ENCODE measurements at places on chromosomes 6 and 20.

GRCh38 chr6:100366419-100366818, 98.3 kb downstream of the SIM1 start:
- no peak for DNase-seq

DNA sequence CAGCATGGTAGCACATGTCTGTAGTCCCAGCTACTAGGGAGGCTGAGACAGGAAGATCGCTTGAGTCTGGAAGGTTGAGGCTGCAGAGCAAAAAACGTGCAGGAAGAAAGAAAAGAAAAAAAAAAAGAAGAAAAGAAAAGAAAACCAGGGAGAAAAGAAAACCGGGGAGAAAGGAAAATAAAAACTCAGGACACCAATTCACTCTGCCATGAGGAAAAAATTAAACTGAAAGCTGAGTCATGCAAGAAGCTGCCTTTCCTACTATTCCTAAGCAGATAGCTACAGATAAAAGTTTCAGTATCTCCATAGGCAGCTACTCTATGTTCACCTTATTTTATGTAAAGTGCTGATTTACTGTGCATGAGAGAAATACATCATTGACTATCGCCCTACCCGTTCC, 10.5 kb downstream of the PTGIS start:
- no peak for DNase-seq

DNA sequence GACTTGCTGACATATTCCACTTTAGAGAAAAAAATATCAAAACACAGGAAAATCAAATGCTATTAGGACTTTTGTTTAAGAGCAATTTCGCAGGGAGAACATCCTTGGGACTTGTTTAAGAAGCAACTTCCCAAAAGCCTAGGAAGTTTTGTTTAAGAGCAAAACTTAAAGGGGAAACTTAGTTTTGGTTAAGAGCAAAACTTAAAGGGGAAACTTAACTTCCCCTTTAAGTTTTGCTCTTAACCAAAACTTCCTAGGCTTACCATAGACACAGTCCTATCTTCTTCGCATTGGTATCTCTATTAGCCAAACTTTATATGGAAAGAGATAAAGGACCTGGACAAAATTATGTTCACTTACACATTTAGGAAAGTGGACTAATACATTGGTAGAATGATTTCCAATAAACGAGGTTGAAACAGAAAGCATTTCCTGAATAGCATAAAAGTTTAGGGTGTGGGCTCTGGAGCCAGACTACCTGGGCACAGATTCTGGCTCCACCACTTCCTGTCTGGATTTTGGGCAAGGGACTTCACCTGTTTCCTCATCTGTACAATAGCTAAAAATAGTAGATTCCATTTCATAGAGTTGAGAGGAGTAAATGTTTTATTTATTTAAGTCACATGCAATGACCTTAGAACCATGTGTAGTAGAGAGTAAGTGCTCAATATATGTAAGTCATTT, 15.7 kb downstream of the PAQR8 start:
- no peak for DNase-seq

DNA sequence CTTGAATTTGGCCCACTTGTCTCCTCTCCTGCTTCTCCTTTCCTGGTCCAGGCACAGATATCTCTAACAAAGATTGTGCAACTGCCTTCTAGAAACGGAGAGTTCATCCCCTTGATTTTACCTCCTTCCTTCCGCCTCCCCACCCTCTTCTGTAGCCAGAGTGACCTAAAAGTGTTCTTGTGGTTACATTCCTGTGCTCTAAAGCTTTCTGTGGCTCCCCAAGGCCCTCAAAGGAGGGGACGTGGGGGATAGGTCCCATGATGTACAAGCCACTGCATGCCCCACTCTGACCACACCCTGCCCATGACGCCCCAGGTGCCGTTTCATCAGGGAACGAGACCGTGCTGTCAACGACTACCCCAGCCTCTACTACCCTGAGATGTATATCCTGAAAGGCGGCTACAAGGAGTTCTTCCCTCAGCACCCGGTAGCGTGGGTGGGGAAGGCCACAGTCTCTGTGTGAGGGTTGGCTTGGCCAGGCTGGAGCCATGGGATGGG, 8.2 kb downstream of the CDC25B start:
- no peak for DNase-seq

DNA sequence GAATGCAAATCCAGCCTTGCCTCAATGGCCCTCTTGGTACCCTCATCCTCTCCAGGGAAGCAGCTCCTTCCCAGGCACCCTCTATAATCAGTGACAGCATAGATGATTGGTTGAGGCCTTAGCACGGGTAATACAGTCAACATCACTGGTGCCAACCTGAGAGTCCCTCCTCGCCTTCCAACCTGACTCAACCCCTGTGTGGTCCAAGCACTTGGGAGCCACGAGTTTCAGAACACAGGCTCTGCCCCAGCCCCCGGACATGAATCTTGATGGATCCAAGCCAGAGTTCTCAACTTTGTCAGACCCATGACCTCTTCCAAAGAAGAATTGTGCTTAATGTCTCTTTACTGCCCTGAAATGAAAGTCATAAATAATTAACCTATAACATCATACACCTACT, 213.9 kb downstream of the PREX1 start:
- DNase-seq: no peak

GRCh38 chr6:52953911-52954839, 40.9 kb downstream of the GSTA4 start:
- DNase-seq: no peak

DNA sequence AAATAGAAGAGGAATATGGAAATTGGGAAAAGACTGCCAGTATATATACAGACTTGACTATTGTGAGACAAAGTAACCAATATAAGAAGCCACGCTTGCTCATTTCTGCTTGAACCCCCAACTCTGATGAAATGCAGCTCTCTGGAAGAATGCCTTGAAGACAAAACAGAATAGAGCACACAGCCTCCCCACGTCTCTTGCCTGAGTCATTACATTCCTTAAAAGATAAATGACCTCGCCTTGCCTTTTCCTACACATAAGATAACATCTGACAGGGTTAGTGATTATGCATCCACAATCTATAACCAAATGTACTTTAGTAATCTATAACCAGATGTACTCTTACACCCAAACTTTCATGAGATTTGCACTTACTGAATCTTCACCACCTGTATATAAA, 141.1 kb upstream of the EEF1E1 start:
- DNase-seq: no peak

DNA sequence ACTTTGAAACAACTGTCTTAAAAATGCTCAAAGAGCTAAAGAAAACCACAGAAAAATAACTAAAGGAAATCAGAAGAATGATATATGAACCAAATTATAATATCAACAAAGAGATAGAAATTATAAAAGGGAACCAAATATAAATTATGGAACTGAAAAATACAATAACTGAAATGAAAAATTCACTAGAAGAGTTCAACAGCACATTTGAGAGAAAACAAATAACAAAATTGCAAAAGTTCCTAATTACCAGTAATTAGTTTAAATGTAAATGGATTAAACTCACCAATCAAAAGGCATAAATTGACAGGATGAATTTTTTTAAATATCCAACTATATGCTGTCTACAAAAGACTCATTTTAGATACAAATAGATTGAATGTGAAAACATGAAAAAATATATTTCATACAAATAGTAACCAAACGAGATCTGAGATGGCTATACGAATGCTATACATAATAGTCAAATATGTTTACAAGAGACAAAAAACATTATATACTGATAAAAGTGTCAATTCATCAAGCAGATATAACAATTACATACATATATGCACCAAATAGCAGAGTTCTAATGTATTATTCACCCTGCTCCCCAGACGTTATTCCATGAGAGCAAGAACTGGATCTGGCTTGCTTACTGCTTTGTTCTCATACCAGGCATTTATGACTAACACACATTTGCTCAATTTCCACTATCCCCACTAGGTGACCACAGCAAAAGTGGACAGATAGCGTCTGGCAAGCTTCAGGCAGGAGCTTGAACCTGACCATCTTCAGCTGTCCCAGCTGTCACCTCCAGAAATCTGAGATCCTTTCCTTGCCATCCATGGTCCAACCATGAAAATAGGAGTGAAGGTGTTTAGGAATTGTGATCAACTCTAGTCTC, 72.4 kb upstream of the SIRPA start:
- DNase-seq: no peak

DNA sequence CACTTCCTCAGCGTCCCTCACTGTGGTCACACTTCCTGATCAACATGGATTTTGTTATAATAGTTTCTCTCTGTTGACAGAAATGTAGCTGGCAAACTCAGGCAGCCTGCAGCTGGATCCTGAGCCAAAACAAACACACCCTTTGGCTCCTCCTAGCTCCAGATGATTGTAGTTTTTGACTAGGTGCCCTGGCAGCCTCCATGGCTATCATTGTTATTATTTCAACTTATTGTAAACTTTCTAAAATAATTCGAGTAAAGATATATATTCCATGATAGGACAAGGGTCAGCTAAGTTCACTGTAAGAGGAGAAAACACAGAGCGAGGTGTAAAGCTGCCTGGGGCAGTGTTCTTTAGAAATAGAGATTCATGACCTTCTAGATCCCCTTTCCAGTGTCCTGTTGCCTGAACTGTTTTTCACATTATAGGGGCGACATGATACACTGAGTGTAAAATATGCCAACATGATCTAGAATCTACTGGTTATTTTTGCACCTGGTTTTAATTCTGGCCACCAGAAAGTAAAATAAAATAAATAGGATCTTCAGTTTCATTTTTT, 98.2 kb upstream of the HDGFL1 start:
- DNase-seq: no peak

- no peak for DNase-seq
These were observed 168.5 kb downstream of the MYLK4 start for GRCh38 chr6:2582268-2582667.

DNA sequence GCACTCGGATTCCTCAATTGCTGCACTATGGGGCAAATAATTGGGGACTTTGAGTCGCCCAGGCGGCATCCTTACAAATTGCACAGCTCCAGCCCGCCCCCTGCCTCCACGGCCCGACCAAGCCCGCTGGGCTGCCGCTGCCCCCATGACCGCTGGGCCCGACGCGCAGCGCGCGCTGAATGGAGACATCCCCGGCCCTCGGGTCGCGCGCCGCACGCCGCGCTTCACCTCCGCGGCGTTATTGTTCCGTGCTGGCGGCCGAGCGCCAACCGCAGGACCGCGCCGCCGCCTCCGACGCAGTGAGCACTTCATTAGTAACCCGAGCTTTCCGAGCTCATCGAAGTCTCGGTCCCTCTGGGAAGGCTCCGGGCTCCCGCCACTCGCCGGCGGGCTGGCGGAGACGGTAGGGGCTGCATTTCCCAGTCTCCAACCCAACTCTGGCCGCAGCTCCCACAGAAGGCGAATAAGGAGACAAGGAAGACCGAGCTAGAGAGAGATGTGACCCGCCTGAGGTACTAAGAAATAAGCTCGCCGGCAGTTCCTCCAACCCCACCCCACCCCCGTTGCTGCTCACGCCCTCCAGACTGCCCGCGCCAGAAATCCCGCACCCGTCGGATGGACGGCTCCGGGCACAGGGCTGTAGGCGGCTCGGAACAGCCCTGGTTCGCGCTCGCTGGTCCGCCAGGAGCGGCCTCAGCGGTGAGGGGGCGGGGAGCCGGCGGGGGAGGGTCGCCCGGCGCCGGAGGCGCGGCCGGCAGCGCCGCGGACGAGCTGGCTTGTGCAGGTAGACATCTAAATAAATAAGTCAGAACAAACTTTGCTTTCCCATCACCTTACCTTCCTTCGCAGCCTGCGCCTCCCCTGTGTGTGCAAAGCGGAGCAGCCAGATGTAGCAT, 703 bp downstream of the EPHA7 start:
- DNase-seq: peak; percentile 62

DNA sequence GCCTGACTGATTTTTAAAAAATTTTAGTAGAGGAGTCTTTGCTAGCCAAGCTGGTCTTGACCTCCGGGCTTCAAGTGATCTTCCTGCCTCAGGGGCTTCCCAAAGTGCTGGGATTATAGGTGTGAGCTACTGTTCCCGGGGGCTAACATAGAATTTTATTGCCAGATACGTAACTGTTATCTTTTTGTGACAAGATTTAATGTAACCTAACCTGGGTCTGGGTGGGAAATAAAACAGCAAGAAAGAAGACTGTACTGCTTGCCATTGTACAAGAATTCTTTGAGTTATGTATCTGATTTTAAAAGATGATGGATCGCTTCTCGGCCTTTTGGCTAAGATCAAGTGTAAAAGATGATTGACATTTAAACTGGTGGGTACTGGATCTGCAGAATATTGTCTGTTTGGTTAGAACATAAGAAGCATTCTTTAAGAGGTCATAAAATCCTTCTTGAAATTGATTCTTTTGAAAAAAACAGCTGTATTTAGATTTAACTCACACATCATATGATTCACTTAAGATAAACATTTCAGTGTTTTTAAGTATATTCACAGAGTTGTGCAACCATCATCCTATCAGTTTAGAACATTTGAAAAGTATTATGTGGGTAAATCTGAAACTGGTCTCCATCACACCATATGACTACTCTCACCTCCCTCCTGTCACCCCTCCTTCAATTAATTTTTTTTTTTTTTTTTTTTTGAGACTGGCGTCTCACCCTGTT, 21.6 kb downstream of the TPX2 start:
- DNase-seq: no peak
